ENCODE measurements at places on chromosomes 4 and X. TPM values are rescaled to one million over a fixed set of nuclear protein-coding genes. Genes with fewer than 3 reads are reported as not detected.

Gene FGFBP2
- 5.6 TPM for total RNA-seq

Gene PHKA1
- total RNA-seq = 4.2 TPM

Gene FAM184B
- total RNA-seq = 0.17 TPM

Gene SOX3
- not detected for total RNA-seq

Gene ACE2
- total RNA-seq = 3.4 TPM

Gene ARHGAP36
- total RNA-seq = not detected

Gene ADH6
- total RNA-seq = 0.61 TPM

Gene TRIM75
- not detected for total RNA-seq

Gene SULT1B1
- total RNA-seq = 9.2 TPM

Gene GAGE12G
- not detected for total RNA-seq

Gene ANXA10
- not detected for total RNA-seq

Gene SRPK3
- total RNA-seq = not detected

Gene TNMD
- total RNA-seq = not detected

Gene STOX2
- total RNA-seq = 12.9 TPM

Gene AGTR2
- total RNA-seq = 60.7 TPM

DNA sequence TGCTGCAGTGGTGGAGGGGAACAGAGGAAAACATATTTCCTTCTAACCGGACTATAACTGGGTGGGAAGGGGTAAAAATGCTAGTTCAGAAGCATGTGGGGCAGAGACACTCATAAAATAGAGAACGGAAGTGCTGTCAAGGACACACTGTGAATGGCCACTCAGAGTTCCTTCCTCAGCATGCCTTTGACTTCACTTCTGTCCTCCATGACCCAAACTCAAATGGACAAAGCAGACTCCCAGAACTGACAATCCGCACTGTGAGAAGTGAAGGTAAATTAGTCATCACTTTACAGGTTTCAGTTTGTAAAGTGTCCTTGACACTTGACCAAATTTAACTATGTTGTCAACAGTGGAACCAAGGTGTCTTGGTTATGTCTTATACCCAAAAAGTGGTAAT lies 30.2 kb upstream of the ELF2 start:
- DNase-seq = no peak

DNA sequence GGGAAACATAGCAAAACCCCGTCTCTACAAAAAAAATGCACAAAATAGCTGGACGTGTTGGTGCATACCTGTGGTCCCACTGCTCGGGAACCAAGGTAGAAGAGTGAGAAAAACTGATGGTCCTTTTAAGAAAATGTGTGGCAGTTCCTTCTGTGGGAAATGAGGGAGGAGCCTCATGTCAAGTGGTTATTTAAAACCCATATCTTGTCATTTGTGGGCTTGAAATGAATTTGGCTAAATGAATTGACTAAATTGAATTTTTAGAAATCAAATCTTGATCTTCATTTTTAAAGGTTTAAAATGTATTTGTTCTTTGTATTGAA lies 16.2 kb upstream of the LAMP2 start:
- DNase-seq = no peak

GRCh38 chrX:123172869-123173268 lies 11.2 kb upstream of the GRIA3 start:
- no peak for DNase-seq

DNA sequence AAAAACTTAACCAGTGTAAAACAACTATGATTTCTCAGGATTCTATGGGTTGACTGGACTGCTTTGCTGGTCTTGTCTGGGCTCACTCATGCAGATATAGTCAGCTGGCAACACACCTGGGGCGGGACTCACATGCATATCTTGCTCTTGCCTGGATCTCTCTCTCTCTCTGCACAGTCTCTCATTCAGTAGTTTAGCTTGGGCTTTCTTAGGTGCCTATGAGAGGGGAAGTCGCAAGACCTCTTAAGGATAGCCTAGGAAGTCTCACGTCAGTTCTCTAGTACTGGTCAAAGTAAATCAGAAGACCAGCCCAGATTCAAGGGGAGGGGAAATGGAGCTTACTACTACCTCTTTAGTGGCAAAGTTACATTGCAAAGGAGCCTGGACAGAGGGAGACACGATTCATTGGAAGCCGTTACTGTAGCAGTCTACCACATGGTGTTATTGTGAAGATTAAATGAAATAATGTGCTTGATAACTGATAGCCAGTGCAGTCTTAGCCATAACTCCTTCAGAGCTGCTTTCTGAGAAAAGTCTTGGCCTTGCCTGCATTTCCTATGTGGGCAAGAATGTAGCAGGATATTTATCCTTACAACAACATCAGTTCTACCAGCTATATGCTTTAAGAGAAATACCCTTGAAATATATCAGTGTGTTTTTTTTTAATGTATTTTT lies 2.1 kb downstream of the COPS4 start:
- DNase-seq = no peak

- no peak for DNase-seq
Observed at GRCh38 chrX:136828830-136829229, 48.1 kb upstream of the ARHGEF6 start.

- no peak for DNase-seq
Observed at GRCh38 chr4:177236886-177237285, 72.8 kb upstream of the NEIL3 start.

DNA sequence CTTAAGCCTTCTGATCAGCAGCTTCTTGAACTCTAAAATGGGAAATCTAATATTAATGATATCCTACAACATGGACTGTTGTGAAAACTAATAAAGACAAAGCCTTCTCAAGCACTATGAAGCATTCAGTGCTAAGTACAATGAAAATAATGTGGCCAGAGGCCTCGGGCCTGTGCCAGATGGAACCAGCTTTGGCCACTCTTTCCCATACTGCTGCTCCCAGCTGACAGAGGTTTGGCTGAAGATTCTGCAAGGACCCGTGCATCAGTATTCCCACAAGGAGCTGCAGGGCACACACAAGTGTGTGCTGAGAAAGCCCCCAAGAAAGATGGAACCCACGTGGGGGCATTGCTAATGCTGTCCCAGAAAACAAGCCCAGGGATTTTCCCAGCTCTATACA lies 60.5 kb upstream of the RPL34 start:
- no peak for DNase-seq

DNA sequence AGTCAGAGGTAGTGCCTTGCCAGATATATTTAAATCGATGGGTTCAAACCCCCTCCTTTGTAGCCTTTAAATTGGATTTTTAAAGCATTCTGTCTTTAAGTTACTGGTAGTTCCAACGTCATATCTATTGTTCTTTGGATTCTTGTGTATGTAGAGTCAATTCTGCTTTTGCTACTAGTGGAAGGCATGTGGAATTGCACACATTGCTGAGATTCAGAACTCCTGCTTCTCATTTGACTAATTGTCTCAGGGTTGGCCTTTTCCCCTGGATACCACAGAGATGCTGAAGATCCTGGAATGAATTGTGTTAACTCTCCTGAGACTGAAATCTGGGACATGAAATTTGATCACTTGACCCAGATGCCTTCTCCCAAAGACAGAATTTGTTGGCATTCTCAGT lies 328.3 kb upstream of the RPS6KA3 start:
- no peak for DNase-seq

- DNase-seq = no peak
Observed at GRCh38 chr4:127055357-127055756, 577.4 kb upstream of the INTU start.

GRCh38 chr4:150491132-150492049 lies 90.6 kb upstream of the MAB21L2 start:
- DNase-seq = no peak

DNA sequence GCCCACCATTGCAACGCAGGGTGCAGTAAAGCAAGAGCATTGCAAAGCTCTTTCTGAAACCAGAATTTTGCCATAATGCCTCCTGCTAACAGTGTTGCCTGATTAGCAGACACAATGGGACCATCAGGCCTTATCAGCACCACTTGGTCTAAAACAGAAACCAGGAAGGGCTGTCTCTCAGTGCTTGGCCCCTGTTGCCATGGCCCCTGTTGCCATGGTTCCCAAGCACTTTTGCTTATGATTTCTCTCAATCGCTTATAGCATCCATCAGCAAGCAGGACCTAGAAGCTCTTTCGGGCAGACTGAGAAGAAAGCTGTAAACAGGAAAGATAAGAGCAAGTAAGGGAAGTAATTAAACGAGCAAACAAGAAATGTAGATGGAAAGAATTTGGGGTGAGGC lies 36.8 kb downstream of the RTL5 start:
- DNase-seq = no peak

GRCh38 chrX:129632443-129632842 lies 22.3 kb downstream of the APLN start:
- DNase-seq = no peak

DNA sequence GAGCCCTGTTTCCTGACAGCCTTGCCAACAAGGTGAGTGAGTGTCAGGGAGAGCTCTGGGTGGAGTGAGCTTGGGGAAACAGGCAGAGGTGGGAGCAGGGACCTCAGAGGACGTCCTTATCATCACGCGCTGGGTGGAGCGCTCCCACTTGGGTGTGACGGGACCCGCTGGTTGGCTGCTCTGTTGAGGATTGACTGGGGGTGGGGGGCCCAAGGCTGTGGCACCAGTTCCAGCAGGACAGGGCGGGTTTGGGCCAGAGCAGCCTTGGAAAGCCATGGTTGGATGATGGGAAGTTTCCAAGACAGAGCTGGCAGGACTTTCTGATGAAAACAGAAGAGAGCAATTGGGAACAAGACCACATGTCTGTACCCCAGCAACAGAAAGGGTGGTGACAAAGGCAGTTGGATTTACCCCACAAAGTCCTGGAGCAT lies 3.0 kb upstream of the PCGF3 start:
- DNase-seq = no peak

DNA sequence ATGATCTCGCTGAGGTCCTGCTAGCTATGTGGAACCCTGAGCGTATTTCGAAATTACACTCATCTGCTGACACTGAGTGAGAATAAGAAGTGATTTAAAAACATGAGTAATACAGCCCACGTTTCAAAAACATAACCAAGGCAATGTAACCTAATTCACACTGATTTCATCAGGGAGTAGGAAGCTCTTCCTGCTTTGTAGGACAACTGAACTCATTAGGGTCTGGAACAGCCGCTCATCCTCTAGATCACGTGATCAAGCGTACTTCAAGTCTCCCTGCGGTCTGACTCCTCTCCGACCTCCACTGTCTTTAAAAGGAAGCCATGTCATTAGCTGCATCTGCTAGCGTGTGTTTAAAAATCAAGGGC lies 138.0 kb downstream of the NSUN7 start:
- DNase-seq = no peak

GRCh38 chrX:103780336-103781061 lies 3.9 kb downstream of the PLP1 start:
- no peak for DNase-seq

DNA sequence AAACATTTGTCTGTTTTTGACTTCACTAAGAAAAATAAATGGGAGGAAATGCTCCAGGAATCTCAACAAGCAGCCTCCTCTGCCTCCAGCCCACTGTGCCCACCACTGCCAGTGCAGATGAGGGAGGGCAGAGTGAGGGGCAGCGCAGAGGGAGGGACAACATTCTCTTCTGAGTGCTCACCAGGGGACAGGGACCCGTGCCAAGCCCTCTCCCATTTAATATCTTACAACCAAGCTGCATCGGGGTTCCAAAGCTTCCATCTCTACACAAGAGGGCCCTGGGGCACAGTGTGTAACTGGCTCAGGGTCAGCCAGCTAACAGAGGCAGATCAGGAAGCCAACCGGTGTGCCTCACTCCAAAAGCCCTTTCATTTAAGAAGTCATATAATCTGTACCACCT lies 120.4 kb downstream of the NSUN7 start:
- DNase-seq = no peak

DNA sequence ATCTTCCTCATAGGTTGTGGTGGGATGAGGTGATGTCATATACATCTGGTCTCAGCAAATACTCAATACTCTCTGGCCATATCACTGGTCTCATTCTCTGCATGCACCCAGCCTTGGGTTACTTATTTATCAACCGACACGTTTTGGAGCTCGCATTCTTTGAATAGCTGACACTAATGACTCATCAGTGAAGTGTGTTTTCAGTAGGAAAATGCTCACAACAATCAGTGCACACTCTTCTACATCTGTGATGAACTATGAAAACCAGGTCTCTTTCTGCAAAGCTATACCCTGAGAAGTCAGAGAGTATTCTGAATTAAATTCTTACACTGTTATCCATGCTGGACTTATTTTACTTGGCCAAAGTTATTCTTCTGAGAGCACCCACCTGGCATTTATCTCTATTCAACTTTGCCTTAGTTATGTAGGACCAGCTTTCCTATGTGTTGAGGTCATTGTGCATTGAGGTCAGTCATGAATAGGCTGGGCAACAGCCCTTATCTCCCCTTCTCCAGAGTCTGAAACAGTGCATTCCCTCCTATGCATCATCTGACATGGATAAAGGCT lies 58.7 kb upstream of the DHX15 start:
- DNase-seq = no peak

DNA sequence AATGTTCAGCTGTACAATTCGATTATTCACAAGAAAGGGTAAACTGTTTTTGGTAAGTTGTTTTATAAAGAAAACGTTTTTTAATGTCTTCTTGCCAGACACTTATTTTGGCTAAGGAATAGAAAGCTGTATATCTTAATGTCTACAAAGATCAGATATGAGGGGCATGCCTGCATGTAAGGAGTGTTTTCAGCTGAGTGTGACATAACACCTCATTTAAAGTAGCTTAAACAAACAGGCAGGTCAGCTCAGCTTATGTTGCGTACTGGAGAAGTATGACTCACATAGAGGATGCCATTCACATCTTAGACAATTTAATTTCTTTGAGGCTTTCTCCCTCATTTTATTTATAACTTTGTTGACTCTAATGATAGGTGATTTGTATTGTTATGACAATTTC lies 30.4 kb downstream of the LAMTOR3 start:
- DNase-seq = no peak

- DNase-seq = no peak
Observed at GRCh38 chr4:123892368-123892976, 495.9 kb downstream of the SPRY1 start.

DNA sequence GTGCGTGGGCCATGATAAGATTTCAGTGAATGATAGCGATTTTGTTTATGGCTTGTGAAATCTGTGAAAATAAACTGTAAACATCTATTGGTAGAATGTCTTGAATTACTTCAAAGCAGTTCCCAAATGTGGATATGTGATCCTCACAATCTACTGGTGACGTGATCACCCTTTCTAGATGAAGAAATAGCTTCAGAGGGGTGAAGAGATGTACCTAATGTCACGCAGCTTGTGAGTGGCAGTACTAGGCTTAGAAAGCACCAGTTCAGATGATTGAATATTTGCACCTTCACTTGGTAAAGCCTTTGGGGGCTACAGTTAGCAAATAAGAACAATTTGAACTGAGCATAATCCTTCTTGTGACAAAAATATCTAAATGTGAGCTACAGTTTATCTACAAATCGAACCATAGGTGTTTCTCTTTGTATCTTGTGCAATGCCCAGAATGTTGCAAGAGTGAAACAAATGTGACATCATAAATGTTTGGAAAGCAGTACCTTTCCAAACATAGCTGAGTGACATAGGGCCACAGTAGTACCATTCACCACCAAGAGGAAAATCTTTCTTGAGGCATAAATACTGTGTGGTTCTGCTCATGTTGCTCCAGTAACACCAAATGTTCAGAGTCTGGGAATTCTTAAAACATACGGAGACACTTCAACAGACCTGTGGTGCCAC lies 14.2 kb downstream of the PAK3 start:
- no peak for DNase-seq

GRCh38 chr4:71526637-71527406 lies 188.0 kb downstream of the SLC4A4 start:
- DNase-seq = no peak

All from upper lobe of right lung (tissue), 1 donor.